HCT116 (cell line): ENCODE measurements at places on chromosomes 7 and 10. TPM values are rescaled to one million over a fixed set of nuclear protein-coding genes. Genes with fewer than 3 reads are reported as not detected.

The CC2D2B gene
- total RNA-seq: 0.20 TPM

The ADAM22 gene
- total RNA-seq: 10.0 TPM

The FKBP14 gene
- 13.6 TPM for total RNA-seq

- H3K4me3 ChIP-seq: no peak overlapping the region
- no peaks in the 10 kb centered on the region for H3K36me3 ChIP-seq
- H3K4me1 ChIP-seq: no peaks in the 10 kb centered on the region
- H3K27me3 ChIP-seq: no peaks in the 10 kb centered on the region
- DNase-seq: no peak
Observed at GRCh38 chr10:93615576-93616235, 3.4 kb downstream of the PDE6C start.

GRCh38 chr7:92669616-92670165, 79.5 kb upstream of the FAM133B start:
- H3K27ac ChIP-seq: no peak overlapping the region

GRCh38 chr10:31974434-31975124, 45.9 kb upstream of the ARHGAP12 start:
- no peaks in the 10 kb centered on the region for H3K36me3 ChIP-seq
- DNase-seq: no peak
- H3K4me1 ChIP-seq: peaks cover 18% of the 10 kb centered on the region
- H3K4me3 ChIP-seq: no peak overlapping the region
- H3K27me3 ChIP-seq: no peaks in the 10 kb centered on the region

- H3K4me3 ChIP-seq: no peak overlapping the region
- H3K27ac ChIP-seq: no peak overlapping the region
- H3K27me3 ChIP-seq: no peaks in the 10 kb centered on the region
- no peaks in the 10 kb centered on the region for H3K4me1 ChIP-seq
Observed at GRCh38 chr10:12668634-12669033, 319.3 kb downstream of the CAMK1D start.

DNA sequence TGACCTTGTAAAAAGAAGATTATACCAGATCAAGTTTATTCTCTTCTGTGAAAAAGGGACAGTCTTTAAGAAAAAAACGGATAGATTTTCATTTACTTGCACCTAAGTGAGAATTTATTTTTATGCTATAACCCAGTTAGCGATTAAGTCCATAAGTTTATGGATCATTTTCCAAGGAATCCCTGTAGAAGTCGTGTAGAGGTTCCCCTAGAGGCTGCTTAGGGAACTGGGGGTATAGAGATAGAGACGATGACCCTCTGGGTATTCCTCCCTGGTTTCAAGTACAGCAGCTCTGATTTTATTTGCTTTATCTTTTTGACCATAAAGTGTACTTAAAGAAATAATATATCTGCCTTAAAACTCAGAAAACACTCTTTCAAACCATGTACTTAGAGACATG, 648.4 kb upstream of the LRRTM3 start:
- no peaks in the 10 kb centered on the region for H3K36me3 ChIP-seq
- no peaks in the 10 kb centered on the region for H3K4me1 ChIP-seq
- no peaks in the 10 kb centered on the region for H3K27me3 ChIP-seq
- H3K27ac ChIP-seq: no peak overlapping the region
- no peak for DNase-seq

DNA sequence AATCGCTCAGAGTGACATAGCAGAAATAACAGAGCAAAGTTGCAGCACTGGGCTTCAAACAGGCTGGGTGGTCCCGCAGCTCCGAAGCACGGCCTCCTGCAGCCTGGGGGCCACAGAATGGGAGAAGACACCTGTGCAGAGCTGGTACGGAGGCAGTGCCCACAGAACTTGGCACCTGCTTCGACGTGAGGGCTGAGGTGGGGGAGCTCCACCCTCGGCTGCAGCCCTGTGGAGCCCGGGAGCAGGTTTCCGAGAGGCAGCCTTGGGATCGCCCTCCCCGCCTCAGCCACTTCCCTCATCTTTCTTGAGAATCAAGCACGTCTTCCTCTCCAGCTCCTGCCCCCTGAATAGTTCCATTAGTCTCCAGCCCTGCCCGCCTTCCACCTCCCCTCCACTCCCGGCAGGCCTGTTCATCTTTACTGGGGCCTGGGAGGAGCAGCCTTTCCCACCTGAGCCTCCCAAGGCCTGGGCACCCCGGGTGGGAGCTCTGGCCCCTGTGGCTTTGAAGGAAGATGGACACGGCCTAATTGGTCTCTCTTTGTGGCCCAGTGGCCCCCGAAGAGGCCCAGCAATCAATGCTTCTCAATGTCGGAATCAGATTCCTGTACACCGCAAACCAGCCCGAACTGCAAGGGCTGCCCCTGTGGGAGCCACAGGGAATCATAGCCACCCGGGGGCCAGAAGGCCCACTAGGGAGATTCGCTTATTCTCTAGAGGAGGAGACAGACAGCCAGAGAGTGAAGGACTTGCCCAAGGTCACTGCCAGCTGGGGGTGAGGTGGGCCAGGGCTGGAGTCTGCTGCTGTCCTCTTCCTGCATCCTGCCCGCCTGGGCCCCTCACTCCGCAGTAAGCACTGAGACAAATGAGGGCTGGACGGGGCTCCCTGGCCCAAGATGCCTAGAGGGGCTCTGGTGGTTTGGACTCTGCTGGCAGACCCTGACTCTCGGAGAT, 17.0 kb upstream of the PCBD1 start:
- peaks cover 9% of the 10 kb centered on the region; the same call in 1 of the 2 replicates for H3K4me1 ChIP-seq
- H3K27me3 ChIP-seq: no peaks in the 10 kb centered on the region
- H3K4me3 ChIP-seq: no peak overlapping the region
- no peak overlapping the region for H3K27ac ChIP-seq
